Kidney (tissue), 22 donors: ENCODE measurements at places on chromosomes 12 and 14. TPM values are rescaled to one million over a fixed set of nuclear protein-coding genes. Genes with fewer than 3 reads are reported as not detected.

- no peak for DNase-seq
Observed at GRCh38 chr12:71756054-71756690, 1.5 kb downstream of the RAB21 start.

The COA8 gene
- total RNA-seq: 40.7 TPM

DNA sequence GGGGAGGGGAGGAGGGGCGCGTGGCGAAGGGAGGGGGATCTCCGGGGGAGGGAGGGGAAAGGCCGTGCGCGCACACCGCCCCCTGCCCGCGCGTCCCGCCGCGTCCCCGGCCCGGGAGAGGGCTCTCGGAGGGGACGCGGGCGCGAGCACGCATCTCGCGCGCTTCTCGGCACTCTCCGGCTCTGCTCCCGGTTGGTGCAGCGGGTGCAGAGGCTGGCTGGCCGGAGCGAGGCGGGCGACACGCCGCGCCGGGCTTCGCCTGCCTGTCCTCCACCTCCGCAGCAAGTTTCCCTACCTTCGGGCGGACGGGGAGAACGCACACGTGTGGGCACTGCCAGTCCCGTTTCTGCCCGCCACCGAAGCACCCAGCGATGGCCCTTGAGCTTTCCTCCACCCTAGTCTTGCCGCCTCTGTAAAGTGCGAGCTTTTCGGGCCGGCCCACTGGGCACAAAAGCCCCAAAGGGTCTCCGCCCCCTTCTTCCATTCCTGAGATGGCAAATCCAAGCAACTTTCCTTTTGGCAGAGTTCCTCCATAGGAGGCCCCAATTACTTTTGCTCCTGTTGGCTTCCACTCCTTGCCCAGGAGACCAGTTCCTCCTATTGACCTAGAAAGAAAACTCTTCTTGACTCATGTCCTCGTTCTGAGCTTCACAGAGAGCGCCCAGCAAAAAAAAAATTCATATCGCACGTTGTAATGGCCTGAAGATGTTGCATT is 363 bp upstream of the CSAD start:
- DNase-seq: peak; percentile 95

The PRR4 gene
- total RNA-seq: 1.8 TPM

The KCNA5 gene
- total RNA-seq: 2.9 TPM

GRCh38 chr12:54526812-54527630 is 22.4 kb upstream of the PDE1B start:
- peak; percentile 77 for DNase-seq

DNA sequence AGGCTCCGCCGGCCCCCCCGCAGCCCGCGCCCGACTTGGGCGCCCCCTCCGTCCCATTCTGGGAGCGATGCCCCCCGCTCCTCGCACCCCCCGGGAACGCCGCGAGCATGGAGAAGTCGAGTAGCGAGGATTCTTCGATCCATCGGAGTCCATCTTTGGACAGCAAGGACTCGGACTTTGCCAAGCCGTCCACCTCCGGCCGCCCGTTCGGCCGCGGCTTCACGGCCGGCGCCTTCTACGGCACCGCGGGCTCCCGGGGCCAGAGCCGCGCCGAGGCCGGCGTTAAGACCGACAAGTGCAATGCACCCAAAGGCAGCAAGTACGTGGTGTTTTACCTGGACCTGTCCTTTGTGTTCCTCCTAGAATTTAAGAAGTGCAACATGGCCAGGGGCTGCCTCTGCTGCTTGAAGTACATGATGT is 123.6 kb downstream of the TSPAN9 start:
- no peak for DNase-seq

DNA sequence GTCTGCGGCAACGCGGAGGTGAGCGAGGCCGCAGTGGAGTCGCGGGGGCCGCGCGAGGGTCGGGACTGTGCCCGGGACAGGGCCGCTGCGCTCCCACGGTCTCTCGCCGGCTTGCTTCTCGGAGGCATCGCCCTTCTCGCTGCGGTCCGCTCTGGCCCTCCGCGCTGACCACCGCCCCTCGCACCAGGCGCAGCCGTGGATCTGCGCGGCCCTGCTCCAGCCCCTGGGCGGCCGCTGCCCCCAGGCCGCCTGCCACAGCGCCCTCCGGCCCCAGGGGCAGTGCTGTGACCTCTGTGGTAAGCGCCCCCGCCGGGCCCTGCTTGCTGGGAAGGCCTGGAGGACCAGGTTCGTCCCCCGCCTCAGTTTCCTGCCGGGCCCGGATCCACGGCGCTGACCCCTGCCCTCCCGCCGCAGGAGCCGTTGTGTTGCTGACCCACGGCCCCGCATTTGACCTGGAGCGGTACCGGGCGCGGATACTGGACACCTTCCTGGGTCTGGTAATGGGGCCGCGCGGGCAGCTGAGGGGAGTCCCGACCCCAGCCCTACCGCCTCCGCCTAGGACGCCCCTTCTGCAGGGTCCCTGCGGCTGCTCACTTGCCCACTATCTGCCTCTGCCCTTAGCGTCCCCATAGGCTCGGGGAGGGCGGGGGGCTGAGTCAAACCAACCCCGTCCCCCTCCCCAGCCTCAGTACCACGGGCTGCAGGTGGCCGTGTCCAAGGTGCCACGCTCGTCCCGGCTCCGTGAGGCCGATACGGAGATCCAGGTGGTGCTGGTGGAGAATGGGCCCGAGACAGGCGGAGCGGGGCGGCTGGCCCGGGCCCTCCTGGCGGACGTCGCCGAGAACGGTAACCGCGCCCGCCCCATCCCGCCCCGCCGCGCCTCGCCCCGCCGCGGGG is 7.0 kb downstream of the AMN start:
- DNase-seq: peak; percentile 14

The ACOT4 gene
- total RNA-seq: 3.1 TPM

GRCh38 chr12:75836533-75836932 is 195.0 kb downstream of the PHLDA1 start:
- no peak for DNase-seq

DNA sequence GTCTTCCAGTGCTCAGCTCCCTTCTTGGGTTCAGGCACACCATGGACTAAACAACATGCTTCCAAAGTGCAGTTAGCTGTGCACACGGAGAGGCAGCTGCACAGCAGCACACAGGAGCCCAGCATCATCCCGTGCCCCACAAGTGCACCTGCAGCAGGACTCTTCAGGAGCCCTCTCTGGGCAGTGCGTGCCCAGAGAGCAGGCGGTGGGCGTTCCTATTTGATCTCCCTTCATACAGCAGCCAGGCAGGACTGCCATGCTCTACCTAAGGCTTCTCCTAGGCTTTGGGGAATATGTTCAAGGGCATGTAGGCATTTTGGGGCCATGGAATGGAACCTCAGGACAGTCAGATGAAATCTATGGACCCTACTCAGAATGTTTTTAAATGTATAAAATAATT is 35.5 kb downstream of the ANO2 start:
- no peak for DNase-seq

- peak; percentile 37 for DNase-seq
Observed at GRCh38 chr12:112122823-112123690, 2.3 kb upstream of the TRAFD1 start.

DNA sequence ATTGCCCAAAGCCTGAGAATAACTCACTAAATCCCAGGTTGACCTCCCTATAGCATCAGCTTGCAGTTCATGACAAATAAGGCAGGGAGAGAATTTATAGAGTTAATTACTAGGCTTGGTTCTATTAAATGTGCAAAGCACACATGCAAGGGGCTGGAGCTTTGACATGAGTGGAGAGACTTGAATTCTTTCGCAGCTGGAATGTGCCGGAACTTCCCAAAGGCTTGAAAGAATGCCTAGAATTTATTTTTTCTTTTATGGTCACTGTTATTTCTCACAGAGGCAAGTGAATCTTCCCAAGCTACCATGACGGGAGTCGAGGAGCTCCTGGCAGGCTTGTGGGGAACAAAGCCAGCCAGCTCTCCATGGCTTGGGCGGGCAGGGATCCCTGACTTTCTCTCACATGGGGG is 95.5 kb upstream of the USP44 start:
- no peak for DNase-seq

The ALDH6A1 gene
- total RNA-seq: 34.1 TPM

The RNASE2 gene
- total RNA-seq: 4.3 TPM

DNA sequence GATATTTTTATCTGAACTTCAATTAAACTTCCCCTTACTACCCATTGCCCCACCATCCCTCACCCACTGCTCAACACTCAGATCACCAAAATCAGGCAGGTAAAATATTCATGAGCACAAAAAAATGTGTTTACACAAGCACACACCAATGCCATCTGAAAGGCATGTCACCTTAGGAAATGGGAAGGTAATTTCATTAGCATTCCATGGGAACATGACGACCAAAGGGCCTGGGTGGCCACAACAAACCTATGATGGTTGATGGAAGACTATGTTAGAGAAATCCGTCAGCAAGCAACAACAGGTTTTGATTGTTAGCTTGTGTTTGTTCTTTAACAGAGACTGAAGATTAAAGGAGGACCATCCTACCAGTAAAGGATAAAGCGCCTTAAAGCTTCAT is 97.6 kb downstream of the BCAT1 start:
- DNase-seq: no peak

DNA sequence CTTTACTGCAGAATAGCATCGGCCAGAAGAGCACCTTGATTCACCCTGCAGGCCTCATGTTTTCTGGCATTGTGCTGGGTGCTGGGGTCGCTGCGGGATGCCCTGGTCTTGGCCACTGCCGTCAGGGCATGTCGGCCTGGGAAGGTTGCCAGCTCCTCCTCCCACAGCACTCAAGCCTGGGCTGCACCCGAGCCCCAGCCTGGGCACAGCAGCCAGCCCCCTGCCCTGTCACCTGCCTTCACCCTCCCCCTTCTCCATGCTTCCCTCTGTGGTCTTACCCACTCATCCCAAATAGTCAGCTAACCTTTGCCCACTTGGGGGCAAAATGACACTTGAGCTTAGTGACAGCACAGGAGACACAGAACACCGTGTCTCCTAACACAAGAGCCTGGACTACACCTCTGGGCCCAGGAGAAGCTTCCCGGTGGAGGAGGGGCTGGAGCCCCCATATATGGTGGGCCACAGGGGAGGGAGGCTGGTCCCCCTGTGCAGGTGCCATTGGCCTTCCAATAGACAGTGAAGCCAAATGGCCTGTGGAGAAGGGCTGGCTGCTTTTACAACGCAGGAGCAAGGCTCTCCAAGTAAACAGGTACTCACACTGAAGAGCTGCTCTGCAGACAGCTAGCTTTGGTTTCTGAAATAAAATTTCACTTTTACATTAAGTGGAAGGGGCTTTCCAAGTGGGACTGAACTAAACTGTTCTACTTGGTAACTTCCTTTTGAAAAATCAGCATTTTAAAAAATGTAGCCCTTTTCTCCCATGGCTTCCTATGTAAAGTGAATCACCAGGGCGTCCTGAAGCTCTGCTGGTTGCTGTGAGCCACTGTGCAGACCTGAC is 51.2 kb upstream of the AMN start:
- no peak for DNase-seq

DNA sequence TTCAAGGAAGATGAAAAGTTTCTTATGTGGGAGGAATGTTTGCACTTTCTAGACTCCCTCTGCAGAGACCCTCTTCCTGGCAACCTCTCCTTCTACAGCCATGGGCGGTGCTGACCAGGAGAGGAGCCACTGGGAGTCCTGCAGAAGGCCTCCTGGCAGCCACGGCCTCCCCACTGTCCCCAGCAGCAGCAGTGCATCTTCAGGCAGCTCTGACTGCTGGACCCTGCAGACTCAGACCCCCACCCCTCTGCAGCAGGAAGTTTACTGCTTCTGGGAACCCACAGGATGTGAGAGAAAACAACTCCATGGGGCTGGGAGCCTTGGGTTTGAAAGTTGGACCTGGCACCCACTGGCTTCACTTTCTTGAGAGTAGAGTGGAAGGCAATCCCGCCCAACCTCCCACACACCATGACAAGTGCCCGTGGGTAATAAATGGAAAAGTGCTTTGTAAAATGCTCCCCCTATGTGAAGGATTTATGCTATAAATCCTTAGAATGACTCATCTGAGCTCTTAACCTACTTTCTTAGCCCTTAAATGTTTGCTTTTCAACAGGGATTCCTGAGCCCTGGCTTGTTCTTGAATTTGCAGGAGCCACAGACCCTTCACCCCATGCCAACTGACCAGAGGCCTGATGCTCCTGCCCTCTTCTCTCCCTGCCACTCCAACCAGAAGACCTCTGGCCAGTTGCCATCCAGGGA is 37.5 kb upstream of the DDX11 start:
- DNase-seq: no peak

GRCh38 chr12:122499991-122500684 is 594 bp downstream of the ZCCHC8 start:
- peak; percentile 71 for DNase-seq

GRCh38 chr14:38074081-38074480 is 133.6 kb upstream of the SSTR1 start:
- DNase-seq: no peak

- no peak for DNase-seq
Observed at GRCh38 chr14:23528555-23528954, 23.0 kb downstream of the ZFHX2 start.

- no peak for DNase-seq
Observed at GRCh38 chr12:58502841-58503240, 417.5 kb downstream of the LRIG3 start.

- DNase-seq: peak; percentile 13
Observed at GRCh38 chr12:18383203-18383602, 121.9 kb downstream of the PIK3C2G start.

The ADCY4 gene
- total RNA-seq: 57.5 TPM

The SH2B3 gene
- 35.0 TPM for total RNA-seq

DNA sequence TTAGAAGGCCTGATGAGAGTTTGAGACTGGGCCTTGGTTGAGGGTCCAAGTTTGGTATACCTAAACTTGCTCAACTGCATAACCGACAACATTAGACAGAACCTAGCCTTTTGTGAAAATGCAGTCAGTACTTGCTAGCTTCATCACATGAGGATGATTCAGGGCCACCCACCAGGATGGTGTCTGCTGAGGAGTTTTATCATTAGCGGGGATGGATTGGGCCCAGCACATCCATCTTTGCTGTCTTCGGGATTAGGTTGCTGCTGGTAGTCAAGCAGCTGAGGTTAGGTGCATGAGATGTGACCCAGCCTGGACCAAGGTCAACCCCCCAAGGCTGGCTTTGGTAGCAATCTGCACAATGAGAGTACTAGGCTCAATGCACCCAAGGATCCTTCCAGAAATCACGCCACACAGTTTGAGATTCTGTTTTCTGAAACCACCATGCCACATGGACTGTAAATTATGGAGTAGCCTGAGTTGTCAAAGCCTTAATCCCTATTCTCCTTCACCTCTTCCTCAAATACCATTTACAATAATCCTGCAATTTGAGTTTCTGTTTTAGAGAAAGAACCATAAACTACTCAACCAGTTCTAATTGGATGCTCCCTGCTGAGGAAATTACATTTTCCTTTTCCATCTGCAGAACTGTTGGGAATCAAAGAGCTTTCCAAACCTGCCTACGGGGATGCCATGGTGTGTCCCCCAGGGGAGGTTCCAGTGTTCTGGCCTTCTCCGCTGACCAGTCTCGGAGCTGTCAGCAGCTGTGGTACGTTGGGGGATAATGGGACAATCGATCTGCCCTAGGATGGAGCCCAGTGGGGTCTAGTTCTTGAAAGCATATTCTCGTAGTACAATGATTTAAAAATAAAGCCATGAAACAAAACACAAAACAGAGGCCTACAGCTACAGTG is 61.7 kb downstream of the DGLUCY start:
- DNase-seq: no peak

The LRRC43 gene
- total RNA-seq: 4.8 TPM
